Left ventricle myocardium superior (tissue), 1 donor: ENCODE measurements at places on chromosomes 2 and 18. TPM values are rescaled to one million over a fixed set of nuclear protein-coding genes. Genes with fewer than 3 reads are reported as not detected.

The SLC14A1 gene
- 29.7 TPM for total RNA-seq

The IRS1 gene
- 24.1 TPM for total RNA-seq

The C18orf54 gene
- 1.7 TPM for total RNA-seq

The OSBPL6 gene
- 4.6 TPM for total RNA-seq

The COL6A3 gene
- 59.5 TPM for total RNA-seq

The UGT1A4 gene
- not detected for total RNA-seq

The GPR45 gene
- total RNA-seq, result not detected

The GATA6 gene
- total RNA-seq, result 62.3 TPM

The EPC2 gene
- 24.2 TPM for total RNA-seq

The CD8B gene
- total RNA-seq, result 1.2 TPM

The CCDC85A gene
- 5.5 TPM for total RNA-seq

The ACADL gene
- total RNA-seq, result 0.59 TPM

The ANKRD36 gene
- 5.5 TPM for total RNA-seq

The FAM110C gene
- total RNA-seq, result 5.2 TPM

The GPAT2 gene
- total RNA-seq, result 5.5 TPM

The WNT6 gene
- 2.4 TPM for total RNA-seq

The CYBRD1 gene
- total RNA-seq, result 55.0 TPM

The FBXO15 gene
- total RNA-seq, result not detected

The CRYGC gene
- not detected for total RNA-seq

The PCARE gene
- total RNA-seq, result 0.84 TPM

The AOX1 gene
- total RNA-seq, result 8.7 TPM

The RAMP1 gene
- total RNA-seq, result 151 TPM

The SERPINB3 gene
- not detected for total RNA-seq

The CCL20 gene
- total RNA-seq, result not detected

The SMIM21 gene
- total RNA-seq, result not detected

The TTC39C gene
- 4.1 TPM for total RNA-seq

The CRYGD gene
- not detected for total RNA-seq

The IL1RL1 gene
- 2.5 TPM for total RNA-seq

The NTSR2 gene
- not detected for total RNA-seq

The RAD51AP2 gene
- total RNA-seq, result 0.10 TPM

The GALR1 gene
- total RNA-seq, result not detected

The SRD5A2 gene
- not detected for total RNA-seq

The PRPF40A gene
- total RNA-seq, result 33.2 TPM

The AQP12A gene
- total RNA-seq, result not detected

The SCG2 gene
- total RNA-seq, result not detected

The ANKRD53 gene
- 0.92 TPM for total RNA-seq

The RBKS gene
- 3.3 TPM for total RNA-seq

The SPP2 gene
- total RNA-seq, result not detected

The LHCGR gene
- 0.10 TPM for total RNA-seq

The ANKRD30BL gene
- total RNA-seq, result not detected

The EVX2 gene
- not detected for total RNA-seq

The CNPPD1 gene
- 65.0 TPM for total RNA-seq
